ENCODE measurements at places on chromosomes 6 and 20.
A peak's percentile ranks its signal among the peaks of the same experiment; 100 is the strongest.

GRCh38 chr20:1061484-1062221, 56.7 kb upstream of the PSMF1 start:
- DNase-seq = no peak

- no peak for DNase-seq
Observed at GRCh38 chr20:24185791-24186190, 197.2 kb upstream of the GGTLC1 start.

- no peak for DNase-seq
Observed at GRCh38 chr6:145883263-145883662, 68.7 kb upstream of the FBXO30 start.

GRCh38 chr6:143621159-143621873, 56.4 kb upstream of the PHACTR2 start:
- no peak for DNase-seq

GRCh38 chr6:150685860-150686259, 86.2 kb downstream of the PLEKHG1 start:
- DNase-seq = no peak

GRCh38 chr6:110999634-111000270, 17.9 kb downstream of the RPF2 start:
- DNase-seq = peak; percentile 7

DNA sequence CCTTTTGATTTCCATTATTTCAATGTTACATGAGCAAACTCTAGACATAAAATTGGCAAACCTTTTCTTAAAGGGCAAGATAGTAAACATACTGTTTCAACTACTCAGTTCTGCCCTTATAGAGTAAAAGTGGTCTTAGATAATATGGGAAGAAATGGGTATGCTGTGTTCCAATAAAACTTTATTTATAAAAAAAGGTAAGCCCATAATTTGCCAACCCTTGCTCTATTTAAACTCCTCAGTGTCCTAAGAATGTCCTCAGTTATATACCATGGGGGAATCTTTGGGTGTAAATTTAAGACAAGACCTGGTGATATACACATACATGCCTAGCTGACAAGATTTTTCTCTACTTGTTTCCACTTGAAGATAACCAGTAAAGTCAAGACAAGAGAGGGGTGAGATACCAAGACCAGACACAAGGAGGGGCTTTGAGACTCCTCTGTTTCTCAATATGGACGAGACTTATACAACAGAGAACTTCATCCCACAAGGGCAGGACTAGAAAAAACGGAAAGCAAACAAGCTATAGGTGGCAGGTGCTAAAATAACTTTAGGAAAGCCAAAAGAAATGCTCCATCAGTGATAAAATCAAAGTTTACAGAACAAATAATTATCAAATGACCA, 10.5 kb downstream of the SNX3 start:
- no peak for DNase-seq

DNA sequence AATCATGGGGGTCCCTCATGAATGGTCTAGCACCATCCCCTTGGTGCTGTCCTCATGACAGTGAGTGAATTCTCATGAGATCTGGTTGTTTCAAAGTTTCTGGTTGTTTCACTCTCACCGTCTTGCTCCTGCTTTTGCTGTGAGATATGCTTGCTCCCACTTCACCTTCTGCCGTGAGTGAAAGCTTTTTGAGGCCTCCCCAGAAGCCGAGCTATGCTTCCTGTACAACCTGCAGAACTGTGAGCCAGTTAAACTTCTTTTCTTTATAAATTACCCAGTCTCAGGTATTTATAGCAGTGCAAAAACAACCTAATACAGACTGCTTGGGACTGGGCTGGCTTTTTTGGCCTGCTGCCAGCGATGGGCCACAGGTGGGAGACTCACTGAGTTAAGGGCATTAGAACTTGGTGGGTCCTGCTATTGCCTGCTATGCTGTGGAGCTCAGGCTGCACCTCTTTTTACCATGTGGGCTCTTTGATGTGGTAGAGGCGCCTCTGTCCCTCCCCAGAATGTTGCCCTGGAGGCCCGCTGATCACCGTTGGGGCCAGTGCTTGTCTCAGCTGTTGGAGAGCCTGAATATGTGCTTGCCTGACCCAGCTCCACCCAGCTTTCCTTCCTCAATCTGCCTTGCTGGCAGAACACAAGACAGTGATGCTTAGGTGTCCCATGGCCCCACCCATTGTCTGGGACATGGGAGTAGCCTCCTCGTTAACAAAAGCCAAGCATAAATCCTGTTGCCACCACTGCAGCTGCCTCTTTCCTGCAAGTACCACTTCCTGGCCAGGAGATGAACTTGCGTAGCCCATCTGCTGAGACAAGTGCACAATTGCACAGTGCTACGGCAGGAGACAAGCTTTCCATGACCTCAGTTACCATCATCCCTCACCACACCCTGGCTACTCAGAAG, 47.1 kb downstream of the IGF2R start:
- no peak for DNase-seq

GRCh38 chr20:9301129-9302090, 213.0 kb upstream of the LAMP5 start:
- peak; percentile 45 for DNase-seq

DNA sequence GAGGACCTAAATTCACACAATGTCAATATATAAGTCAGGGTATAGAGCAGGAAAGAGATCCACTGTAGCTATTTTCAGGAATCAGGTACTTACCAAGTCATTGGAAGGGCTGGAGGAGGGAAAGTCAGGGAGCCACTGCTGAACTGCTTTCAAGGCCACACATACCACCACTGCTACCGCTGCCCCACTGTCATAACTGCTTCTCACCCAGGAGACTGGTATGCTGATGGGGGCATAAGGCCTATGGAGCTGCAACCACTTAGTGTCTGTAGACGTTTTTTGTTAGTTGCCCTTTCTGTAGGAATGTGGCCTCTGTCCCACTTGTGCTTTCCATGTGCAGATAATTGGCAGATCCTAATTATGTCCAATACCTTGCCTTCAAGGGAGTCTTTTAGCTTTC, 5.4 kb downstream of the SMAP1 start:
- no peak for DNase-seq

DNA sequence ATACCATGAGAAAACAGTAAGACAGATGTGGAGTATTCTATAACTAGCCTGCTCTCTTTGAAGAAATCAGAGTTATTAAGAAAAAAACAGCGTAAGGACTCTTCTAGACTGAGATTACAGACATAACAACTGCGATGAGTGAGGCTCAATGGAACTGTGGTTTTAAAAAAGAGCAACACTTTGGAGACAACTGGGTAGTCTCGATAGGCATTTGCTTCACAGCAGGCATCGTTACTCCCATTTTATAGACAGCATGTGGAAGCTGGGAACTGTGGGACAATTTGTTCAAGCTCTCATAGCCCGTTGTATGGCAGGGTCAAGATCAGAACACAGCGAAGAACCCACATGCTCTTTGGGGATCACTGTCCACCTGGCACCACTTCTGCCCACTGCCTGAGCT, 4.6 kb downstream of the FKBP1A start:
- no peak for DNase-seq

DNA sequence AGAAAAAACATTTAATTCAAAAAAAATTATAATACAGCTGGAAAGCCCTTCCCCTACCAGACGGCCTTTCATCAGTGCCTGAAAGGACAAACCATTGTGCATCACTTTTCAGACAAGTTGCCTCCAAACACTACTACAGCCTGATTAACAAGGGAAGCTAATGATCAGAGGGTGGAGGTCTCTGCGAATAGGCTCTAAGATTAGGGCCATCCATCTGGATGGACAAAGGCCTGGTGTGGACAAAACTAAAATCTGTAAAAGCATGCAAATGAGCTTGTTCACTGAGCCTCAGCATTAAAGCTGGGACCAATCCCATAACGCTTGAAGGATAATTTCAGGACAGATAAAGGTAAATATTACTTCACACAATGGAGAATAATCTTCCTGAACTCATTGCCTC, 228.7 kb upstream of the PLN start:
- DNase-seq = no peak

GRCh38 chr6:131063028-131063763, at the start of gene EPB41L2:
TSS of gene EPB41L2 (minus strand) at chr6:131063245. CDS start at chr6:130956485, 106,760 bp downstream.
- DNase-seq = peak; percentile 42

DNA sequence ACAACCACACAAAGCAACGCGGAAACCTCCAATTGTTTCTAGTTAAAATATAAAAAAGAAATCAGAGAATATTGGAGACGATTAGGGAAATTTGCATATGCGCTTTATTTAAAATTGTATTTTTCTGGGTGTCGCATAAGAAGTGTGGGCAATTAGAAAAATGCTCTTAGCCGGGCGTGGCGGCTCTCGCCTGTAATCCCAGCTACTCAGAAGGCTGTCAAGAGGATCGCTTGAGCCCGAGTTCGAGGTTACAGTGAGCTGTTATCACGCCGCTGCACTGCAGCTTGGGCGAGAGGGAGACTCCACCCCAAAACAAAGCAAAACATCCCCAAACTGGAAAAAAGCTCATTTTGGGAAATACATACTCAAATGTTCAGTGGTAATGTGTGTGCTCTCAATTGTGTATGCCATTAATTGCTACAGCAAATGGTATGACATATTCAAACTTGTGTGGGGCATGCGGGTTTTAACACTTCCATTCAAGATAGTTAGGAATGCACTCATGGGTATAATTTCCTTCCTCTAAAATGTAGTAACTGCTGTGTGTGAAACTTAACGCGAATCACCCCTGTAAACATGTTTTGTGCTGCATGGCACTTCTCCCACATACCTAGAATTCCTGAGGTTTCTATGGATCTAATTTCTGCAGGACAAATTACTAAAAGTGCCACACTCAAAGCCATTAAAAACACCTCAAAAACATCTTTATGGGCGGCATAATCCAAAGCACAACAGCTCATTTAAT, 54.7 kb upstream of the HFE start:
- DNase-seq = no peak

- peak; percentile 40 for DNase-seq
Observed at GRCh38 chr20:62808211-62808865, 3.7 kb downstream of the OGFR start.

DNA sequence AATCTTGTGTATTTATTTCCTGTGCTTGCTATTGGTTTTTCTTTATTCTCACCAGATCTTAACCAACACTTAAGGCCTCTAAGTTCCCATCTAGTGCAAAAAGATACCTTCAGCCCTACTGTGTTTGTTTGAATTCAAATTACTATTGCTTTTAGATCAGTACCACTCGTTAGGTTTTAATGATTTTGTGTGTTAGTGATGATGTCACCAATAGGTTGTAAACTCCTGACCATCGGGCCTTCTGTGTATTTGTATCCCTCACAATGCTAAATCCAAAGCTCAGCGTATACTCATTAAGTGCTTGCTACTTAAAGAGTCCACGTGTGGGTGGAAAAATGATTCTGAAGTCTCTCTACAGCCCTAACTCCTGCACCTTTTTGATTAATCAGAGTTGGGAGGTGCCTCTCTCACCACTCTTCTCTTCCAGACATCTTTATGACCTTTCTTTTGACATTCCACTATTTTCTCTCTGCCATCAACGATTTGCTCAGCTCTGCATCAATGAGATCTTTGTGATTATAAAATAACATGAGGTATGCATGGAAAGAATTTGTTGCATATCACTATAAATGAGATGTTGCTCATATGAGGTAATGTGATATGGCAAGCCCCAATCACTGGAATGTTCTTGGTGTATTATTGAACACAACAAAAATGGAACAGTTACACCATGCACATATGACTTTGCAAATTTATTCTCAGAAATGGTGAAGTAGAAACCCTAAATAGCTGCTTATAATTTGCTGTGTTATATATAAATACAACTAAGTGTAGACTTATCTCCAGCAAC, 55.1 kb upstream of the LAMA2 start:
- no peak for DNase-seq

DNA sequence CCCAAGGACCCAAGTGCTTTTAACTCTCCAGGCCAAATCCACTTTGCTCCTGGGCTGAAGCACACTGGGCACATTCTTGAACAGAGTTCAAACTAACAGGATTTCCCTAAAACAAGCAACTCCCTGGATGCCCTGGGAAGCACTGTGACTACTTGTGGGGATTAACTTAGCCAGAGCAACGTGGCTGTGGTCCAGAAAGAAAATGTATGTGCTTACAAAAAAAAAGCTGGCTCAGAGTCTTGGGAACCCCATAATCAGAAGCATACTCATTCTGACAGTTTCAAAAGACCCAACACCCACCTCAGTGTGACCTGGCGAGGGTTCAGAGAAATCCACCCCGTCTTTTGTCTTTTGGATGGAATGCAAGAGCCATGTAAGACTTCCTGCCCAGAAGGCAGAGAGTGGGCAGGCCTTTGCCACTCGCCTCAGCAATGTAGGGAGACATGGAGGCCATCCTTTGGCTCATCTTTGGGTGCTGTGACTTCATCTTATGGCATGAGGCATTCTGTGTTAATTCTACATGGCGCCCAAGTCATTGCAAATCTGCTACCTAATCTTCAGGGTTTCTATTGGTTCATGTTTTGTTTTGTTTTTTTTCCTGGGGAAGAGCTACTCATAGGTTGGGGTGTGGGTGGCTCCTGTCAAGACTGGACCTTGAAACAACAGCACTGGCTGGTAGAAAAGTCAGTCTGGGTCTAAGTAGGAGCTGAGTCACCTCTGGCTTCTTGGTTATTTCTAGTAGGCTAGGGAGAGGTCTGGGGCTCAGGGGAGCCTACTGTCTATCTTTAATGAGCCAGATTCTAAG, 248.6 kb upstream of the SUPT3H start:
- DNase-seq = no peak

DNA sequence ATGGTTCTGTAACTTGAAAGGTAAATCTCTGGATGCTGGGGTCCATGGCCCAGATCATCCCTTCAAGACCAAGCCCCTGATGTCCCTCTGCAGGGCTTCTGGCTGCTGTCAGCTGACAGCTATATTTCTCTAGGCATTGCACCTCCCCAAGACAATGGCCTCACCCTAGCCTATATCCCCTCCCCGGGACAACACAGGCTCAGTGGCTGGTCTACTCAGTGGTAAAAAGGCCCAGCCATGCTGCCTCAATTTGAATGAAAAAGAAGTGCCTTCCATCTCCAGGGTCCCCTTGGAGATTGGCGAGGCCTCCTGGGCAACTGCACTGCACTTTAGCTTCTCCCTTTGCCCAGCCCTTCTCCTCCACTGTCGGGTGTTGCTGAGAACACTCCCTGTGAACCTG, 602.8 kb downstream of the CDH26 start:
- DNase-seq = no peak

- no peak for DNase-seq
Observed at GRCh38 chr20:8250539-8251200, 118.6 kb downstream of the PLCB1 start.

DNA sequence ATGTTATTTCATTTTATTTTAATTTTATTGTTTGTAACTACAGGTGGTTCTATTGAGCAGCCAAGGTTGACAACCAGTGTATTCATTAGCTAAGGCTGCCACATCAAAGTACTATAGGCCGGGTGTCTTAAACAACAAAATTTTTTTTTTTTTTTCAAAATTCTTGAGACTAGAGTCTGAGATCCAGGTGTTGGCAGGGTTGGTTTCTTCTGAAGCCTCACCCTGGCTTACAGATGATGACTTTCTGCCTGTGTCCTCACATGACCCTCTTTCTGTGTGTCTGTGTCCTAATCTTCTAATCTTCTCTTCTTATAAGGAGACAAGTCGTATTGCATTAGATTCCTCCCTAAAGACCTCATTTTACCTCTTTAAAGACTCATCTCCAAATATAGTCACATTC, 208.4 kb downstream of the MANEA start:
- DNase-seq = no peak

GRCh38 chr6:102815207-102815606, 1421.7 kb downstream of the GRIK2 start:
- no peak for DNase-seq
